Right lung (tissue), 10 donors: ENCODE measurements at places on chromosomes 7 and 10. TPM values are rescaled to one million over a fixed set of nuclear protein-coding genes. Genes with fewer than 3 reads are reported as not detected.
A peak's percentile ranks its signal among the peaks of the same experiment; 100 is the strongest.

DNA sequence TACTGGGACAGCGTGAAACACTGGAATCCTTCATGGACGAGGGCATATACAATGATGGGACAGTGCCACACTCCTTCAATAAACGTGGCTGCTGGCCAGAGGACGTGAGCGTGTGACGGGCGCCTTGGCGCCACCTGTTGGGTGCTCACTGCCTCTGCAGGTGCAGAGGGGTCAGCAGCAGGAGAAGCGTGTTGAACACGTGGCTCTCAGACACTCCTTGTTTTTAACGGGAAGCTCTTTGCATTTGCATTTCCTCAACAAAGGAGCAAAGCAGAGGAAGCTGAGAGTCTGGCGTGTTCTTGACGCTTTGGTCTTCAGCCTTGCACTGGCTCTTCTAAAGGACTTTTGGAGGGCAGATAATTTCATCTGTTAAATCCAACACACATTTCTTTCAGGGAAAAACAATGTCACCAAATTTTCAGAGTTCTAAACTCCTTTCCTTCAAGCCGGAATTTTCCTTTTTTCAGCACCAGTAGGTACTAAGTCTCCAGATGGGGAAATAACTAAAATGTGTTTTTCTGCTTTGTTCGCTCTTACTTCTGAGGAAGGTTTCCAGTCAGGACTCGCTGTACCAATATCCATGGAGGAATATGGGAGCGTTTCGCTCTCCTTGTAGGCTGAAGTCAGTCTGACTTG lies 2.9 kb upstream of the GET4 start:
- DNase-seq: peak; percentile 73

Gene GIMAP4
- 78.0 TPM for polyA plus RNA-seq

- peak; percentile 56 for DNase-seq
Observed at GRCh38 chr10:13271552-13272163, 28.2 kb downstream of the PHYH start.

Gene HPS1
- polyA plus RNA-seq: 37.2 TPM

GRCh38 chr7:132049462-132050304 lies 493.3 kb upstream of the PODXL start:
- no peak for DNase-seq

Gene SLC16A9
- 33.1 TPM for polyA plus RNA-seq

Gene OPN4
- not detected for polyA plus RNA-seq

DNA sequence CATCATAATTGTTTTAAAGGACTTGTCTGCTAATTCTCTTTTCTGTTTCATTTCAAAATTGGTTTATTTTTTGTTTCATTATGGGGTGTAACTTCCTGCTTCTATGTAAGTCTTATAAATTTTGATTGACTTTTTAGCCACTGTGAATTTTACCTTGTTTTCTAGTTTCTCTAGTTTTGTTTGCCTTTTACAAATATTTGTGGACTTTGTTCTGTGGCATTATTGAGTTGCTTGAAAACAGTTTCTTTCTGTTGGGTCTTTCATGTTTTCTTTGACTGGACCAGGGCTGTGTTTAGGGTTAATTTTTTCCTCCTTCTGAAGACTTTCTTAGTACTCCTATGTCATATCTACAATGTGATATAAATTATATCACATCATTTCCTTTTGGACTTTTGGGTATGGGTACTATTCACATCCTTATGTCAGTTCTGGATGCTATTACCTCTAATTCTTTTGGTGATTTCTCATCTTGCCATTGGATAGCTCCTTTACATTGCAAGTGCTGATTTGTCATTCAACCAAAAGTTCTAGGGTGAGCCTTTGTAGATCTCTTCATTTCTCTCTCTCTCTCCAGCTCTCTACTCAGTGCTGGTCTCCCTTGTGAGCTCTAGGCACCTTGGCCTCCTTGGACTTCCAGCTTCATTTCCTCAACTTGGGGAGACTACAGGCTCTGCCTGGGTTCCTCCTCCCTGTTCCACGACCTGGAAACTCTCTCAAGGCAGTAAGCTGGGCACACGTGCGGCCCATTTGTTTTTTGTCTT lies 36.9 kb downstream of the MLLT10 start:
- DNase-seq: no peak

Gene WDR86
- 13.3 TPM for polyA plus RNA-seq

Gene DPP6
- polyA plus RNA-seq: 0.48 TPM
